ENCODE measurements at places on chromosomes 1 and 21.

GRCh38 chr1:154945962-154946850 lies 9.7 kb upstream of the PMVK start:
- DNase-seq = no peak

- DNase-seq = no peak
Observed at GRCh38 chr1:2894381-2895041, 93.0 kb upstream of the TTC34 start.

GRCh38 chr1:66246351-66247269 lies 287.3 kb upstream of the SGIP1 start:
- DNase-seq = no peak

DNA sequence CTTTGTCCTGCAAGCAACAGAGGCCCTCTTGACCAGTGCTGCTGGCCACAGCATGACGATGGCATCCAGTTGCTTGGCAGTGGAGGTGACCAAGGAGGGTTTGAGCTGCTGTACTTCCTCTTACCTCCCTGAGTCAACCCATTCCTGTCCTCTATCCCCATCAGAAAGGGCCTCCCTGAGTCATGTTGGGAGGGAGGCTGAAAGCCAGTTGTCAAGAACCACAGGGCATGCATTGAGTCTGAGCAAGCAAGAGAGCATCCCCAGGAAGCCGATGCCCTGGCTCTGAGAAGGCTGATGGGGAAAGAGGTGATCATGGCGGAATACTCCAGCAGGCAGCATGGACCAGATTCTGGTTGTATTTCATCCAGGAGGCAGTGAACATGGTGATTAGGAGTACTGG lies 69.6 kb downstream of the LACTBL1 start:
- DNase-seq = no peak

- no peak for DNase-seq
Observed at GRCh38 chr1:119279456-119280381, 88.9 kb upstream of the HAO2 start.

DNA sequence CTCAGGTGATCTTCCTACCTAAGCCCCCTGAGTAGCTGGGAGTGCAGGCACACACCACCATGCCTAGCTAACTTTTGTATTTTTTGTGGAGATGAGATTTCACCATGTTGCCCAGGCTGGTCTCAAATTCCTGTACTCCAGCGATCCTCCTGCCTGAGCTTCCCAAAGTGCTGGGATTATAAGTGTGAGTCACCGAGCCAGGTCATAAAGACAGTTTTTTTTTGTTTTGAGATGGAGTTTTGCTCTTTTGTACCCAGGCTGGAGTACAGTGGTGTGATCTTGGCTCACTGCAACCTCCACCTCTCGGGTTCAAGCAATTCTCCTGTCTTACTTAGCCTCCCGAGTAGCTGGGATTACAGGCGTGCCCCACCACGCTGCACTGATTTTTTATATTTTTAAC lies 42.1 kb downstream of the KIF1B start:
- DNase-seq = no peak

- no peak for DNase-seq
Observed at GRCh38 chr21:33266789-33267135, 595 bp downstream of the IL10RB start.

DNA sequence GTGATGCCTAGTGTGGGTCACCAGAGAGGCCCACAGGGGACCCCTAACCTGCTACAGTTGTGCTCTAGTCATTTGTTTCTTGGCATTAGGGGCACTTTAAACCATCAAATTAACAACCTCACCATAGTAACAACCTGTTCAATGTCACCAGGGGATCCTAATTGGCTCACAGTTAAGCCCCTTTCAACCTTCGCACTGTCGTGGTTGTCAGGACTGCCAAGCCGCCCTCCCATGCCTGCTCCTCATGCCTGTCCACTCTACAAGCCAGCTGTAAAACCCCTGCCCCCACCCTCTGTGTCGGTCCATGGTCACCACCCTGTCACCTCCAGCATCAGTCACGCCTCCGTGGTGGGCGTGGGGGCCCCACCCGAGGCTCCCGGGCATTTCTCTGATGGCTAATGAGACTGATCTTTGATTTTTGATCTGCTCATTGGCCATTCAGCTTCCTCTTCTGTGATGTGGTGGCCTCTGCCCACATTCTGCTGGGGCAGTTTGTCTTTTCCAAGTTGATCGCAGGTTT lies 96.6 kb downstream of the WDR4 start:
- no peak for DNase-seq
